ENCODE measurements at places on chromosomes 5 and 9. TPM values are rescaled to one million over a fixed set of nuclear protein-coding genes. Genes with fewer than 3 reads are reported as not detected.

DNA sequence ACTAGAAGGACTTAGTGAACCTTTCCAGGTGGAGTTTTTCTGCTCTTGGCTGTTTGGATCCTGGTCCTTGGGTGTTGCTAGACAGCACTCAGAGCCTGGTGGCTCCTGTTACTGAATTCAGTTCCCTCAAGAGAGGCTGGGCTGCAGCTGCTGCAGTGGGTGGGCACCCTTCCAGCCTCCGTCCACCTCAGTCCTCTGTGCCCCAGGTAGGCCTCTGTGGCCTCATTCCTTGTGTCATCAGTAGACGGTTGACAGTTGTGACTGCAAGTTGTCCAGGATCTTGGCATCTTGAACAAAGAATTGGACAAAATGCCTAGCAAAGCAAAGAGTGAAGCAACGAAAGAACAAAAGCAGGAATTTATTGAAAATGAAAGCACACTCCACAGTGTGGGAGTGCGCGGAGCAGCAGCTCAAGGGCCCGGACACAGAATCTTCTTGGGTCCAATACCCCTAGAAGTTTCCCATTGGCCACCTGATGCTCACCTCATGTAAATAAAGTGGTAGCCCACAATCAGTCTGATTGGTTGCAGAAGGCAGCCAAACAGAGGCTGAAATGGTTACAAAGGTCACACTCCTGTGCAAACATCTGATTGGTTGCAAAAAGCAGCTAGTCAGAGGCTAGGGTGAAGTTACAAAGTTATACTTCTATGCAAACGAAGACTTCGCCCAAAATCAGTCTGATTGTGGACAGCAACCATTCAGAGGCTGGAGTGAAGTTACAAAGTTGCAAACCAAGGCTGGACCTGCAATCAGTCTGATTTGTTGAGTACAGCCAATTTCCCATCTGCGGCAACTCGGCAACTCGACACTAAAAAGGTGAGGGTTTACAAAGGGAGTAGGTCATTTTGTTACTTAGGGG is 40.1 kb downstream of the F2R start:
- no peaks in the 10 kb centered on the region for H3K4me1 ChIP-seq
- H3K36me3 ChIP-seq: no peaks in the 10 kb centered on the region
- DNase-seq: no peak
- peaks cover 6% of the 10 kb centered on the region for H3K27me3 ChIP-seq
- no peak overlapping the region for H3K4me3 ChIP-seq

- no peak for DNase-seq
- no peak overlapping the region for H3K27ac ChIP-seq
- peaks cover 4% of the 10 kb centered on the region for H3K27me3 ChIP-seq
- no peak overlapping the region for H3K4me3 ChIP-seq
Measured at GRCh38 chr5:43367453-43367852, 44.7 kb downstream of the CCL28 start.

Gene GRK6
- total RNA-seq: 134 TPM

GRCh38 chr5:25190521-25191000 is 545.8 kb upstream of the CDH10 start:
- no peaks in the 10 kb centered on the region for H3K4me1 ChIP-seq
- no peak for DNase-seq
- no peak overlapping the region for H3K27ac ChIP-seq
- no peaks in the 10 kb centered on the region for H3K27me3 ChIP-seq
- H3K36me3 ChIP-seq: no peaks in the 10 kb centered on the region
- no peak overlapping the region for H3K4me3 ChIP-seq

Gene SLC36A3
- not detected for total RNA-seq

Data from activated T-helper 2 cell treated with anti-CD3 and anti-CD28 coated beads, Interferon-gamma antibody, Interleukin-2, Interleukin-4, amounts not matched to agents 10 μg/mL and 5 μg/mL and 100 μg/mL, durations not matched to agents 14 hours and 24 hours and 36 hours (primary cell).